Stimulated activated memory B cell treated with anti-CD40 and anti-IgM and Interleukin-4, amounts not matched to agents 10 μg/mL and 1 μg/mL and 100 μg/mL, for 72 hours (primary cell): ENCODE measurements at places on chromosomes 16 and 17.

DNA sequence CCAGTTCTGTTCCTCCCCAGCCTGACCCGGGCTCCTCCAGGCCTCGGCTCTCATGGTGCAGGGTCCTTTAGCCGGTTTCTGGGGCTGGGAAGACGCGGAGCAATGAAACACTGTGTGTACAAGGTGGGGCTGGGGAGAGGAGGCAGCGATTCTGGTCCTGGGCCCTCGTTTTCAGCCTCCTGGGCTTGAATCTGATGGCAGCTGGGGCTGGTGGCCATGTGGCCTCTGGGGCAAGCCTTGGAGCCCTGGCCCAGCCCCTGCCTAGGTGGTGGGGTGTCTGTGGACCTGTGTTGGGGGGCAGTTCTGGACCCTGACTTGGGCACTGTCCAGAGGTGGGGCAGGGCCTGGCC, 4.1 kb downstream of the FOXJ1 start:
- ATAC-seq, result no peak

DNA sequence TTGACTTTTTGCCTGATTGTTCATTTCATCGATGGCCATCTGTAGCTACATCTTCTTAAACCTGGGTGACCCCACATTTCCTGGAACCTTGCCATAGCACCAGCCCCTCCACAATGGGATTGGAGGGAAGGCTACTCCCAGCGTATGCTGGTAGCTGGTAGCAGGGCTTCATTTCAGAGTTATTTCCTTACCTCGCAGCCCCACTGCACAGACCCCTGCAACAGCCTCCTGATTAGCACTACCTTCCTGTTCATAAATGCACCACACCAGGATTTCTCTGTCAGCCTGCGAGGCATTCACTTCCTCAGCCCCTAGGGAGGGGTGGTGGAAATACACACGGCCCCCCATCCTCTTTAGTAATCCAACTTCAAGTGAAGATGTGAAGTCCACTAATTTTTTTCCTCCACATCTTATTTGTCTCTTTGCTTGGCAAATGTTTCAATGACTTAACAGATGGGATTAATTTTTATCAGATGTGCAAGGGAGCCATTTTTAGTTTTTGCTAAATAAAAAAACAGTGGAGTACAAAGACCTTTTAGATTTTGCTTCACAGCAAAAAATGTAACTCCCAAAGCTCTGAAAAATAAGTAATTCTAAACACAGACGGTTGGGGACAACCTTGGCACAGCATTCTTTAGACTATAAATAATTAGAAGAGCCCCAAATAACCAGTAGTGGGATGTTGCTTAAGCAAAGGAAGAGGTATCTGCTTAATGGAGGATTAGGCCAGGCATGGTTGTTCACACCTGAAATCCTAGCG, 76.6 kb downstream of the CLEC16A start:
- ATAC-seq, result no peak

GRCh38 chr17:36132421-36132831, 28.8 kb downstream of the CCL4 start:
- peak; percentile 62 for ATAC-seq

DNA sequence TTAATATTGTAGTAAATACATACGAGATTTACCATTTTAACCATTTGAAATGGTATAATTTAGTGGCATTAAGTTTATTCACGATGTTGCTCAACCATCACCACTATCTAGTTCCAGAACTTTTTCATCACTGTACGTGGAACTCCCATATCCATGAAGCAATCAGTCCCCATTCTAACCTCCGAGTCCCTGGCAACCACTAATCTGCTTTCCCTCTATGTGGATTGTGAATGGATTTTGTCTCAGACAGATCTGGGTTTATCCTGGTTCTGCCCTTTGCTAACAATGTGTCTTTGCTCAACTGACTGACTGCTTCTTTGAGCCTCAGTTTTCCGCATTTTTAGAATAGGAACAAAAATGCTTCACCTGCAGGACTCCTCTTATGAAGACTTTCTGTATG, 51.4 kb downstream of the TANGO6 start:
- no peak for ATAC-seq

DNA sequence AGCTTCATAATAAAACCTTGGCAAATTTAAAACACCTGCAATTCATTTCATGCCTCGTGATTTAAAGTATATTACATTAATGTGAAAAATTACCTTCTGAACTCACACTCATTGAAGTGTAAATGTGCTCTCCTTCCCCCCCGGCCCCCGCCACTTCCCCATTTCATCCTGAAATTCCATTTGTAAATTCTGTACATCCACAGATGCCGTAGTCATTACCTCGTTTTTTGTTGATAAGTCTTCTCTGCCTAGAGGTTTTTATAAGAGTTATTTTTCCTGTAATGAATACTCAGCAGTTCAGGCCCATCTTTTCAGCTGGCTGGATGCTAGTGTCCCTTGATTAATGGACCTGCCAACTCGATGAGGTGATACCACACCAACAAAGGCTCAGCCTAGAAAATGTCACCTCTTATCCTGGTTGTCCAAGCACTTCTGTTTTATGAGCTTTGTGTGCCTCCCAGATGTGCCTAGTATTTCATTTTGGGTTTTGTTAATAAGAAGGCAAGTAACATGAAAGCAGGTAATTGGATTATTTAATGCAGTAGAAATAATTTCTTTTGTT, 64.8 kb upstream of the KIFC3 start:
- no peak for ATAC-seq

DNA sequence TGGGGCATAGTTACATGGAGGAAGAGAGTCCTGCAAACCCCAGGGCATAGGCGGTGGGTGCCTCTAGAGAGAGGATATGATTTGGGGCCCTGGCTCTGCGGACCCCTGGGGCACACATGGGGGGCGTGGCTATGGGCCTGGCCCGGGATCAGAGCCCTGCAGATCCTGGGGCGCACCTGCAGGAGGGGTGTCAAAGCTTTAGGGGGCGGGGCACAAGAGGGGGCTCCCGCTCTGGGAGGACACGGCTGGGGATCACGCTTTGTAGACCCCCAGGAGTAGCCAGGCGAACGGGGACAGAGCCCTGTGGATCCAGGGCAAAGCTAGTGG, 497 bp downstream of the BCL7C start:
- peak; percentile 3 for ATAC-seq

- ATAC-seq, result no peak
Measured at GRCh38 chr16:10383626-10384025, 2.2 kb upstream of the ATF7IP2 start.

- ATAC-seq, result no peak
Measured at GRCh38 chr16:67458121-67458641, 22.8 kb downstream of the ATP6V0D1 start.

DNA sequence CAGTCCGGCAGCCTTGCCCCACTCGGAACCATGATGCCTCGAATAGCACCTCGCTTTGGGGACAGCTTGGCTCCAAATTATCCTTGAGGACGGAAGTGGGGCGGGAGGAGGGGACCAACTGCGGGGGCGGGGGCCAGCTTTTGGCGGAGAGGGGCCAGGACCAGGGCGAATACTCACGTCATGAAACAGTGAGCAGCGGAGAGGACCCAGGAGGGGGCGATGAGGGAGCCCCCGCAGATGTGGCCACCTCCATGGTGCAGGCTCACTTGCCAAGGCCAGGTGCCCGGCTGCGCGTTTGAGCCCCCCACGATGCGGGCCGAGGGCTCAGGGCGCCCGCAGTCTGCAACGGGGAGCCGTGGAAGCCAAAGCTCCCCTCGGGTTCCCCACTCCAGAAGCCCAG, 970 bp downstream of the PRSS36 start:
- ATAC-seq, result no peak

DNA sequence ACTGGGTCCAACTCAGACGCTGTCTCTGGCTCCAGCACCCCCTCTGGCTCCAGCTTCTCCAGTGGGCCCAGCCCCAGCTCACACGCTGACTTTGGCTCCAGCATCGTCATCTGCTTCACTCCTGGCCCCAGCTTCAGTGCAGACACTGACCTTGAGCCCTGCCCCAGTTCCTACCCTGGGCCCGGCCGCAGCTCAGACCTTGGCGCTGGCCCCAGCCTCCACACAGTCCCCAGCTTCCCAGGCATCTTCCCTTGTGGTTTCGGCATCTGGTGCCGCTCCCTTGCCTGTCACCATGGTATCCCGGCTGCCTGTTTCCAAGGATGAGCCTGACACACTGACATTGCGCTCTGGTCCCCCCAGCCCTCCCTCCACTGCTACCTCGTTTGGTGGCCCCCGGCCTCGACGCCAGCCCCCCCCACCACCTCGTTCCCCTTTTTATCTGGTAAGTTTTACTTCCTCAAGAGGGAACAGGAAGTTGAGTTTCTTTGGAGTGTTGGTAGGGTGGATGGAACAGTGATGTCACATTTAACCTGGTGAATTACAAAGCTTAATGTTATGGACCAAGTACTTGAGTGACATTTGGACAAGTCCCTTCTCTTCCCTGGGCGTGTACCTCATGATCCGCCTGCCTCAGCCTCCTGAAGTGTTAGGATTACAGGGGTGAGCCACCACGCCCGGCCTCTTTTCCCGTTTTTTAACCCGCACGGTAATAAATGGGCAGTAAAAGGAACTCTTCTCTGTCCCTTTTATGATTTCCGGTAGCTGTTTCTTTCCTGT, 23.4 kb upstream of the PHKG2 start:
- ATAC-seq, result no peak

DNA sequence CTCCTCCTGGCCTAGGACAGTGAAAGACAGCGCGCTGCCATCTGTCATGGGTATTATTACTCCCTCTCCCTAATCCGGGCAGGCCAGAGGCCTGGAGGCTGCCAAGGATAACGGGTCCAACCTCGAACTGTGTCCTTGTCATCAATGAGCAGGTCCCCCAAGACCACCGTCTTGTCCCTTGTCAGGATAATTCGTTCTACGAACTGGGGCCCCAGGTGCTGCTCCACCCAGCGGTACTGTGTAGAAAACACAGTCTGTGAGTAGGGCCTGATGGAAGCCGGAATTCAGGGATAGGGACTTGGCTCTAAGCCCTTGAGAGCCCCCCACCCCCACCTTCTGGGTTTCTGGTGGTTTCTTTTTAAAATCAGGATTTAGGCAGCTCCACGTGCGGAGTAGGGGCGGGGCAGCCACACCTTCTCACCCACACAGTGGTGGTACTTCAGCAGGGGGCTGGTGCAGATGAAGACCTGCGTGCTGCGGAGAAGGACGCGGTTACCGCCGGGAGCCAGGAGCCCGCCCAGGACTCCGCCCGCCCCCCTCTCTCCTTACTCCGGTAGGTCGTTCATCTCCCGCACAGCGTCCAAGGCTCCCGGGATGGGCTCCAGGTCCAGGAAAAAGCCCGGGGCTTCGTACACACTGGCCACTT, 787 bp downstream of the NT5C start:
- peak; percentile 69 for ATAC-seq

GRCh38 chr17:46738544-46738943, 79.9 kb downstream of the WNT3 start:
- ATAC-seq, result no peak

GRCh38 chr17:43410557-43411368, 12.0 kb downstream of the ARL4D start:
- no peak for ATAC-seq

DNA sequence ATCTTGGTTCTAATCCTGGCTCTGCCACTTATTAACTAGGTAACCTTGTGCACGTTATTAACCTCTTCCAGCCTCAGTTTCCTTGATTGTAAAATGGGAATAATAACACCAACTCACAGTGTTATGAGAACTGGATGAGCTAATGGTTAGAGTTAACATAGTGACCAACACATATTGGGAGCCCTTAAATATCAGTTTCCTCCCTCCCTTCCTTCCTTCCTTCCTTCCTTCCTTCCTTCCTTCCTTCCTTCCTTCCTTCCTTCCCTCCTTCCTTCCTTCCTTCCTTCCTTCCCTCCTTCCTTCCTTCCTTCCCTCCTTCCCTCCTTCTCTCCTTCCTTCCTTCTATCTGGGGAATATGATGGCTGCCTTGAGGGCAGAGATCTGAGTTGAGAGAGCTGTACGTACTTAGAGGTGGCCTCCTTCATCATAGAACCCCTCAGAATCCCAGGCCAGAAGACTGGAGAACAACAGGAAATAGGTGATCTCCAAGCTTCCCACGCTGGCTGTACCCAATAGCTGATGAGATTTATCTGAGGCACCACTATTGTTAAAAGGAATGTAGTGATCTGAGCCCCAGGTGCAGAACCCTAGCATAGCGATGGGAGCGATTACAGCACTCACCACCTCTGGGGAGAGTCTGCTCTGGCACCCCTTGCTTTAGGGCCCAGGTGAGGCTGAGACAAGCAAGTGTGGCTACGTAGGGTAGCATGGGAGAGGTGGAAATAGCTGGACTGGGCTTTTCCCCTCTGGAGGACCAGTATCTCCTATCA, 26.2 kb downstream of the CCR7 start:
- no peak for ATAC-seq

DNA sequence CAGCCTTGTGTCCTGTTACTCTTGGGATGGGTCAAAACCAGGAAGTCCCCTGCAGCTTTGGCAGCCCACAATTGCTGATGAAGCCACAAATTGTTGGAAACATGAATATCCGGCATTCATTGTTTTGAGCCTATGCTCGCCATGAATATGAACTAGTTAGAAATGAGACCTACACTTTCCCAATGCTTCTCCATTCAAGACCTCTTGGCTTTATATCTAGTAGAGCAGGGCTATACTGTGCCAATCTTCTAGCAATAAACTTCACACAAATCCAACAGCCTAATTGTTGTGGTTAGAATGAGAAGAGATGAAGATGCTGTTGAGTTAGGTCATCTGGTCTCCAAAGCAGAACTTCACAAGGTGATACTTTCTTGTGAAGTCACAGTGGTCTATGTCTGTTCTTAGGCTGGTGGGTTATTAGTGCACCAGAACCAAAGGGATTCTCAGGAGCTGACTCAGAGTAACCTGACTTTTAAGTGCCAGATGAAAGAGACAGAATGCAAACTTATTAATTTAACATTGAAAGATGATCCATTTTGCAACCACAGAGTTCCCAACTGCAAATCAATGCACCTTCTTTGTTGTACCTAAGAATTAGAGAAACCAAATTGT, 13.7 kb upstream of the KRT23 start:
- ATAC-seq, result no peak

GRCh38 chr16:735982-736453, 4.8 kb downstream of the CIAO3 start:
- ATAC-seq, result peak; percentile 59

DNA sequence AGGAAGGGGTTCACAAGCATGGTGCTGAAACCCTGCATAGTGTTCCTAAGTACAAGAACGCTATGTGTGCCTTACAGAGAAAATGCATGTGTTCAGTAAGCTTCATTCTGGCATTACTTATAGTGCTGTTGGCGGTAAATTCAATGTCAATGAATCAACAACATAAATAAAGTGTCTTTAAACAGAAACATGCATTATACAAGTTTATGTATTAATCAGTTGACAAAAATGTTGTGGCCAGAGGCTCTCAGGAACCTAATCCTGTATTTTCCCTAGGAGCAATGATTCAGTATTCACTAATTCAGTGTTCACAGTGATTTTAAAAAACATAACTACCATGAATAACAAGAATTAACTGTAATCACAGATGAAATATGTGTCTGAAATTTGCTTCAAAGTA, 47.1 kb upstream of the MYOCD start:
- ATAC-seq, result no peak
